Stimulated activated CD8-positive, alpha-beta memory T cell treated with anti-CD3 and anti-CD28 coated beads, Interleukin-4, amount 100 ng/mL, for 48 hours (primary cell): ENCODE measurements at places on chromosomes 1 and 21.
A peak's percentile ranks its signal among the peaks of the same experiment; 100 is the strongest.

GRCh38 chr1:236155399-236155767 lies 13.0 kb downstream of the GPR137B start:
- DNase-seq: no peak

- DNase-seq: no peak
Observed at GRCh38 chr21:16305686-16306085, 575.9 kb downstream of the USP25 start.

GRCh38 chr1:86052948-86053698 lies 103.4 kb downstream of the COL24A1 start:
- no peak for DNase-seq

DNA sequence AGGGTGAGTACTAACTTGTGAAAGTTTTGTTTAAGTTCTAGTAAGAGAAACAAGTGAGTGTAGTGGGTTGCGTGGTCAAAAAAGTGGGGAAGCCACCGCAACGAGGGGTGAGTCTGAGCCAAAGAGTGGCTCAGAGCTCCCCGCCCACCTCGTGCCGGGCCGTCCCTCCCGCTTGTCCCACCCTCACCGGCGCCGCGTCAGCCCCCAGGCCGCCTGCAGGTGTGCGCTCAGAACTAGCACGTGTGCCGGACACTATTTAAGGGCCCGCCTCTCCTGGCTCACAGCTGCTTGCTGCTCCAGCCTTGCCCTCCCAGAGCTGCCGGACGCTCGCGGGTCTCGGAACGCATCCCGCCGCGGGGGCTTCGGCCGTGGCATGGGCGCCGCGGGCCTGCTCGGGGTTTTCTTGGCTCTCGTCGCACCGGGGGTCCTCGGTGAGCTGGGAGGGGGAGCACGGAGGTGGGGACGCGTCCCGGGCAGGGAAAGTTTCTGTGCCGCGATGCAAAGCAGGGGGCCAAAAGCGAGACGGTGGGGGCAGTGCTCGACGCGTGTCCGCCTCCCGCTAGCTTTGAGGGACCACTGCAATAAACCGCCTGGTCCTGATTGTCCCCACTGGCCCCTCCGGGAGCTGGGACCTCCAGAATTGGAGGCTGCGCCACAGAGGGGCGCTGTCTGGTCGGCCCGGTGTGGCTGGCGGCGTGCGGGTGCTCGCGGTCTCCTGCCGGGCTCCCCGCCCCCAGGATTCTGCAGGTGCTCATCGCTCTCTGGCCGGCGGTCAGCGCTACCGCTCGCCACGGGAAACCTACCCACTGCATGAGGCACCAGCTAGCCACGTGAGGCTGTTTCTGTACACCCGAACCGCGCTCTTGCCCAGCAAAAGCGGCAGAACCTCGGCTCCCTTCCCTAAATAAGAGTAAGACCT lies at the start of gene CR2:
Gene CR2, plus strand, starts transcription at position 283 of the 919 bp plus-strand sequence. Its CDS starts 91 bp downstream, at position 374.
- peak; percentile 78 for DNase-seq

DNA sequence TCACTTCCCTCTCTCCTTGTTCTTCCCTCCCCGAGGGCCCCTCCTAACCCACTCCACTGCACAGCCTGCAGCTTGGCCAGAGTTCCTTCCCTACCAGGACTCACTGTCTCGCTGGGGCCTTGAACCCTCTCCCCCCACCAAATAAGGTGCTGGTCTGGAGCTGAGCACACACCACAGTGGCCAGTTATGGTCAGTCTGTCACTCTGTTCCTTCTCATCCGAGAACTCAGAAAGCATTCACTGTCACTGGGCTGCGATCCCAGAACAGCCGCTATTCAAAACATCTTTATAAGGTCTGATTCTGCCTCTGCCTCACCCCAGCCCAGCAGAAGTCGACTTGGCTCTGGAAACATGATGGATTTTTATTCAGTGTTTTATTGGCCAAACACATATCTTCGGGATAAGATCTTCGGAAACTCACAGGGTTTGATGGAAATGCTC lies 19.8 kb upstream of the LBR start:
- no peak for DNase-seq

DNA sequence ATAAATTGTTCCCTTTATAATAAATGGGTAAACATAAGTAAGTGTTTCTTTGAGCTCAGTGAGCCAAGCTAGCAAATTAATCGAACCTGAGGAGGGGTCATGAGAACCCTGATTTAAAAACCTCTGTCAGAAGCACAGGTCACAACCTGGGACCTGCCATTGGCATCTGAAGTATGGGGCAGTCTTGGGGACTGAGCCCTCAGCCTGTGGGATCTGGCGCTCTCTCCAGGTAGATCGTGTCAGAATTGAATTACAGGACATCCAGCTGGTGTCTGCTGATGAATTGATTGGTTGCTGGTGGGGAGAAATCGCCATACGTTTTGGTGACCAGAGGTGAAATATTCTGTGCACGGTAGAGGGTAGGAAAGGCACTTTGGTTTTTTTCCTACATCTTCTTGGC lies 17.5 kb downstream of the UCK2 start:
- DNase-seq: no peak

DNA sequence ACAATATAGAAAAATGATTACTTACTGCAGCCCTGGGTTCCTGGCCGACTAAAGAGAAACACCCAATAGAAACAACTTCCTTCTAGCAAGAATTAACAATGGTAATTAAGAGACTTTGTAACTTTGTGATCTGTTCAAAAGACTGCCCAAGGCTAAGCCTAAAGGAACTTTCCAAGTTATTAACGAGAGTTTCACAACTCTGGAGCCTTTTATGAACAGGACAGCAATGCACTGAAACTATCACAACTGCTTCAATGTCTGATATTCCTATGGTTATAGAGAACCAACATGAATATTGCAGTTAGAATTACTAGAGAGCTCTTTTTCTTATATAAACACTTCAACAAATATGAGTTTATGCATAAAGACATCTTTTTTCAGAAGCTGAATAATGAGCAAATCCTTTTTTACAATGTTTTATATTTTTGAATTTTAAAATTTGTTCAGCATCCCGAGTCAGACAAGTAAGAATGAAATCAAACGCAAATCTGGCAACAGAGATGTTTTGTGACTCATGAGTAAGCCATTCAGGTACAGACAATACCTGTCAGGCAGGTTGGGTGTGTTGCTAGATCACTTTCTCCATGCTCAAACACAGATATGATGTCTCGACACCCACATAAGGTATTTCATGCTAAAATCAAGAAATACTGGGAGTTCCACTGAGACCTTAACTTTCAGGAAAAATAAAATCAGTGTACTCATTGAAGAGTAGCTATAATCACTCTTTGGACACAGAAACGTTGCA lies 22.2 kb upstream of the KCNJ15 start:
- DNase-seq: no peak

DNA sequence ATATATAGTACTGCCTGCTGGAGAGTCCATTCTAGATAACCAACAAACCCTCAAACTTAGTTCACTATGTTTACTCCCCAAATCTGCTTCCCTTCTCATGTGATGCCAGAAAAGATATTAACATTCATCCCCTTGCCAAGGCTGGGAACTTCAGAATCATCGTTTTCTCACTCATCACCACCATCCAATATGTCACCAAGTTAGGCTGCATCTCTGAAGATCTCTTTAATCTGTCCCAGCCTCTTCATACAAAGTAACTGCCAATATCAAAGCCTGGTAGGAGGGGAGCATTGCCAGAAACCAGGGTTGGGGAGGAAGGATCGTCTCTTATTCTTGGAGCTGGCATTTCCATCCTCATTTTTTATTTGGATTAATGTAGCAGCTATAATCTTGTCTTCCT lies 71.6 kb downstream of the XCL2 start:
- DNase-seq: no peak

- DNase-seq: no peak
Observed at GRCh38 chr1:26138974-26139558, 19.8 kb upstream of the FAM110D start.

- DNase-seq: no peak
Observed at GRCh38 chr1:172990598-172991215, 60.0 kb downstream of the TNFSF18 start.

- DNase-seq: no peak
Observed at GRCh38 chr21:45010860-45011259, 63.5 kb upstream of the ADARB1 start.

GRCh38 chr1:100810360-100810759 lies 84.3 kb downstream of the EXTL2 start:
- DNase-seq: no peak

DNA sequence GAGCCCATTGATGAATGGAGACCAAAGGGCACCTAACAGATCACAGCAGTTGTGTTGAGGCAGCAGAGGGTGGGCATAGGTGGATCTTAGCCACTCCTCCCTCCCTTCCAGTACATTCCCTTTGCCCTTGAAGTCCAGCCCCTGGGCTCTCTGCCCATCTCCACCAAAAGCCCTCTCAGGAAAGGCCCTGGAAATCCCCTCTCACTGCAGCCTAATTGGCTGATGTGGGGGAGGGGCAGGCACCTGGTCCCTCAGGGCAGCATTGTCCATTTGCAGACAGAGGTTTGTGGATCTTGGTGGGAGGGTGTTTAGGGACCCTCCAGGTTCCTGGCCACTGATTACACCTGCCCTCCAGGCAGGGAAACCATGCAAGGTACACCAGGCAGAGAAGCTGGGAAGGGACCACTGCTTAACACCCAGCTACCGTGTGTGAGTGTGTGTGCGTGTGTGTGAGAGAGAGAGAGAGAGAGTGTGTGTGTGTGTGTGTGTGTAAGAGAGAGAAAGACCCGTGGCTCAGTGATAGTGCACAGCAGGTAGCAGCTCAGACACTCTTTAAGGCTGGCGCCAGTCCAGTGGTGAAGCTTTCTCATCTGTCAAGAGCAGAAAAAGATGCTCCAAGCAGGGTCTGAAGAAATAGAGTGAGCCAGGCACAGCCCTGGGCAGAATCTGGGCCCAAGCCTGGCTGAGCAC lies 71.1 kb downstream of the MATN1 start:
- DNase-seq: no peak

DNA sequence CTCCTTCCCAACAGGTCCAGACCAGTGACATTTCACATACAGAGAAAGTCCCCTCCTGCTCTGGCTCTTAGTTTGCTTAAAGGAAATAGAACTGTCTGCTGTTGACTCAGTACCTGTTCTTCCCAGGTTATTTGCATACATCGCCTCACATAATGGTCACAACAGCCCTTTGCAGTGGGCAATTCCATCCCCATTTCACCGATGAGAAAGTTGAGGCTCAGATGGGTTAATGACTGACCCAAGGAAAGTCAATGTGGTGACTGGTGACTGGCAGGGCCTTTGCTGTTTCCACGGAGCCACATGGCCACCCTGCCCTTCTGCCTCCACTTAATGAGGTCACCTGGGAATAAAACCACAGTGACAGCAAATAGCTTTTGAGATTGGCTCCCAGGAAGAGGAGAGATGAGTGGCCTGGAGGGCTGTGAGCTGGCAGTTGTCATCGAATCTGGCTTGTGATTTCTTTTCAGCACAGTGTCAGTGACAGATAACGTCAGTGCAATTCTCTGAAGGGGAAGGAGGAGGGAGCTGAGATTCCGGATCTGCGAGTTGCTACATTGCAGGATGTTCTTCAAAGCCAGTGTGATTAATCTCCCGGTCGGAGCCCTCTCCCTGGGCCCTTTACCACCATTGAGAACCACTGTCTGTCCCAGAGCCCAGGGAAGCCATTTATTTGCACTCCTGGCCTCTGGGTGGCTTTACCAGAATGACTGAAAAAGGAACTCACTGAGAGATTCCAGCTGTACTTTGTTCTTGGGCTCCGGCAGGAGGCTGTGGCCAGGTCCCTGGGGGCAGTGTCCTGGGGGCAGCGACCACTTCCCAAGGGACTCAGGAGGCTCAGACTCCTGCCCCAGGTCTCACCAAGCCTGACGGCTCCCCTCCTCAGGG lies 117.2 kb downstream of the CNIH3 start:
- no peak for DNase-seq

- DNase-seq: peak; percentile 39
Observed at GRCh38 chr21:41953831-41954653, at the start of gene C2CD2. C2CD2 (minus strand) TSS chr21:41954018; CDS start chr21:41953648, 370 bp downstream.

DNA sequence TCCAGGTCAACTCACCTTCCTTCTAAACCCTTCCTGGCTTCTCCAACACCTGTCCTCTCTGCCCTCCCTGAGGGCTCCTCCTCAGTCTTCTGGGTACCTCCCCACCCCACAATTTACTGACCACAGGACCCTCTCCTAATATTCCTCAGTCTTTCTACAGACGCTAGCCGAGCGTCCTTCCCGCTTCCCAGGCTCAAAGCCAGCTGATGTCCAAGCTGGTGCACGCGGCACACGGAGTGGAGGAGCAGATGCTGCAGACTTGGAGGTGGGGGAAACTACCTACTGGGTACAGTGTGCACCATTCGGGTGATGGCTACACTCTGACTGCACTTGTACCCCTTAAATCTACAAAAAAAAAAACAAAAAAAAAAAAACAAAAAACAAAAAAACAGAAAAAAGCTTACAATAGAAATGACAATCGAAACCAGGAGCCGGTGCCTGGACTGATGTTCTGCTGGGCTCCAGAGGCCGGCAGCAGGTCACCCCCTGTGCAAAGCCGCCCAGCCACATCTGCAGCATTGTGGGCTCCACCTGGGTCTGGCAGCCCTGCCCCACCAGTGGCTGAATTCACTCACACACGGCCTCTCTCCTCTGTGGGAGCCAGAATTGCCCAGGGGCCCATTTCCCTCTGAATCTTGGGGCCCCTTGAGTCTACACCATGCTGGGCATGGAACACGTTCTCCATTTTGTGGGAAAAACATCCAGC lies 7.0 kb downstream of the TRIM11 start:
- DNase-seq: no peak

GRCh38 chr1:183914891-183915290 lies 110.0 kb downstream of the RGL1 start:
- no peak for DNase-seq

- no peak for DNase-seq
Observed at GRCh38 chr1:113326976-113327375, 63.3 kb upstream of the MAGI3 start.

- DNase-seq: no peak
Observed at GRCh38 chr1:203036135-203036534, 9.8 kb downstream of the PPFIA4 start.

GRCh38 chr1:228136901-228137300 lies 3.2 kb upstream of the GUK1 start:
- no peak for DNase-seq
